Fibroblast of skin of right biceps (primary cell): ENCODE measurements at places on chromosomes 13 and 19.

DNA sequence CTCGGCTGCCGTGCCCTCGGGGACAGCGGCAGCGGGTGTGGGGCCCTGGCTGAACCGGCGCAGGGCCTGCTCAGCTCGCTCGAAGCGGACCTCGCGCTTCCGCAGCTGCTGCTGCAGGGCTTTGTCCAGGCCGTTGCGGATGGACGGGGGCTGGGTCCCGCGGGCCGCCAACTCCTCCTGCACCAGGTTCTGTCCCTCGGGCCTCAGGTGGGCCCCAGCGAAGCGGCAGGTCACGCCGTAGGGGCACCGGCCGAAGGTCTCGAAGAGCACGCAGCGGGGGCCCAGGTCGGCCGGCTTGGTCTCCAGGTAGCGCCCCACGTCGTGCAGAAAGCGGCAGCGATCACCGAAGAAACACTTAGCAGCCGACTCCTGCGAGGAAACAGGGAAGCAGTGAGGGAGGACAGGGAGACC is 1.6 kb downstream of the DUS3L start:
- no peak for DNase-seq

DNA sequence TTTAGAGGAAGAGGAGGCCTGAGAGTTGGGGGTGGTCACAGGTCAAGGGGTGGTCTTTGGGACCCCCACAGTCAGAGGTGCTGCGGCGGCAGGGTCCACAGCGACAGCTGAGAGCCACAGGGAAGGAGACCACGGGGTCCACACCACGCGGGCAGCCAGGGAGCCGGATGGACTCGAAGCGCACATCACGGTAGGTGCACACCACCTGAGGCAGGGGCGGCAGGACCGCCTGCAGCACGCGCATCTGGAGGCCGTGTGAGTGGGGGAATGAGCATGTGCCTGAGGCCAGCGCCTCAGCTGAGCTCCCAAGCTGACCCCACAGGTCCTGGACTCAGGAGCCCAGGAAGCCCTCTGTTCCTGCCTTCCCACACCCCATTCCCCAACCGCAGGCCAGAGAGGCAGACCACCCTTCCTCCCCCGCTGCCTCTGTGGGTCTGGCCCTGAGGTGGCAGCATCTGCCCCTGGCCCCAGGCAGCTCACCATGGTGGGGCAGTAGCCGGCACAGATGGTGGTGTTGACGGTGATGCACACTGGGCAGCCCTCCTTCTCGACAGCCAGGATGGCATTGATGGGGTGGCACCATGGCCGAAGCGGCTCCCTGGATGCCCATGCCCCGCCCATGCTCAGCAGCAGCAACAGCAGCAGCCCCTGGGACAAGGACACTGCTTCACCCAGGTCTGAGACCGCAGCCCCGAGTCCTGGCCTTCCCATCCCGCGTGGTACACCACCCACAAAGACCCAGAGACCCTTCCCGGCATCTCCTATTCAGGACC is 638 bp downstream of the LHB start:
- DNase-seq: no peak

DNA sequence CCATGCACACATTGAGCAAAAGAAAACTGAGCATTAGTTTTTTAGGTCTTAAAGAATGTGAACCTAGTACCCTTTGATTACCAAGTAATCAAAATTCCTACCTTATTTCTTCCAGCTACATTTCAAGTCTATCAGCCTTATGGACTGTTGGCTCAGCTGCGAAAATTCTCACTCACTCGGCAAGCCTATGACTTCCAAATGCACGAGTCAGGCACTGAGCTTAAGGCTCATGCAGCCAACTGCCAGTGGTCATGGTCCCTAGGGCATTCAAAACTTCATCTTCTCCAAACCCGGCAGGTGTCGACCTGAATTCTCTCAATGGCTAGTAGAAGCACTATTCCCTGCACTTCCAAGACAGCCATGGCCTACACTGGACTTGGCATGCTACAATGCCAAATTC is 41.2 kb downstream of the RUBCNL start:
- DNase-seq: peak; percentile 58

DNA sequence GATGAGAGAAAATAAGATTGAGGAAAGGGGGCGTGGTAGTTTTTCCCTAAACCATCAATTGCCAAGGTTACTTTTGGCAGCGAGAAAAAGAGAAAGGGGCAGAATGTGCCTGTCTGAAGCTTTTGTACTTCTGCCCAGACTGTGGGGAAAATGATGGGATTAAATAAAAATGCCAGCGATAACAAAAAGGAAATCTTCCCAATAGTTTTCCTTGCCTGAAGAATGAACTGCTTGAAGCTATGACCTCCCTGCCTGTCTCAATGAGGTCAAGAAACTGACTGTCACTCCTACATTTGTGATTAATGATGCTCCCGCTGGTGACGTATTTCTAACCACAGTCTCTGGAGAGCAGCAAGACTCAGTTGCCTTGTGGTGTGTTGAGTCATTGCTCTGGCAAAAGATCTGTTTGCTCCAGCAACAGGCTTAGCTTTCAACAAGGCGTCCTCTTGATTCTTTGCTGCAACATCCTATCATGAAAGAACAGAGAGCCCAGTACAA is 1051.5 kb downstream of the DIAPH3 start:
- DNase-seq: peak; percentile 98

- DNase-seq: no peak
These were observed 86.0 kb downstream of the ZNF726 start for GRCh38 chr19:24000656-24001055.

- DNase-seq: no peak
These were observed 40.4 kb upstream of the C13orf42 start for GRCh38 chr13:51151463-51151862.

DNA sequence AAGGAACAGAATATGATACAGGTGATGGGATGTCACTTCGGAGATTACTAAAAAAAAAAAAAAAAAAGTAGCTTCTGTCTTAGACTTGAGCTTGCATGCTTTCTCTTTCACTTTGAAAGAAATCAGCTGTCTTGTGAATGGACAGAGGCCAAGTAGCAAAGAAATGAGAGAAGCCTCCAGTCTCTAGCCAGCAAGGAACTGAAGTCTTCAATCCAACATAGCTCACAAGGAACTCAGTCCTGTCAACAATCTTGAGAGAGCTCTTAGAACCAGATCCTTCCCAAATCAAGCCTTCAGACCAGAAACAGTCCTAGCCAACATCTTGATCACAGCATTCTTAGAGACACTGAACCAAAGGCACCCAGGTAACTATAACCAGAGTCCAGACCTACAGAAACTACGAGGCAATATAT is 7.7 kb downstream of the N4BP2L2 start:
- DNase-seq: peak; percentile 36

- no peak for DNase-seq
These were observed 150.3 kb downstream of the SLITRK5 start for GRCh38 chr13:87821512-87821911.

DNA sequence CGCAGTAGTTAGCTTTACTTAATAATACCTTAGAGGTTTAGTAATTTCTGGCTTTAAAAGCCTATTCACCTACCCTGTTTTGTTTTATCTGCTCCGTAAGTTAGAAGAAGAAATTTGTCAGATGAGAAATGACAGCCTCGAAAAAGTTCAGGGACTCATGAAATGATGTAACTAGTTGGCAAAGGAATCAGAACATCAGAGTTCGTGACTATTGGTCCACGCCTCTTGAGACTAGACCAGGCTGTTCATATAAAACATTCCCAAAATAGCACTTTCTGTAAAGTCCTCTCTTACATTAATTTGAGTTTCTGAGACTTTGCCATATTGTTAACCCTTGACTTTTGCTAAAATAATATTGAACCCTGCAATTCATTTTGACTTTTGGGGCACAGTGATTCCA is 92.0 kb downstream of the HS6ST3 start:
- no peak for DNase-seq

GRCh38 chr13:53201454-53202225 is 173.0 kb downstream of the OLFM4 start:
- DNase-seq: no peak

GRCh38 chr19:17681505-17682125 is 6.5 kb downstream of the UNC13A start:
- DNase-seq: peak; percentile 56

DNA sequence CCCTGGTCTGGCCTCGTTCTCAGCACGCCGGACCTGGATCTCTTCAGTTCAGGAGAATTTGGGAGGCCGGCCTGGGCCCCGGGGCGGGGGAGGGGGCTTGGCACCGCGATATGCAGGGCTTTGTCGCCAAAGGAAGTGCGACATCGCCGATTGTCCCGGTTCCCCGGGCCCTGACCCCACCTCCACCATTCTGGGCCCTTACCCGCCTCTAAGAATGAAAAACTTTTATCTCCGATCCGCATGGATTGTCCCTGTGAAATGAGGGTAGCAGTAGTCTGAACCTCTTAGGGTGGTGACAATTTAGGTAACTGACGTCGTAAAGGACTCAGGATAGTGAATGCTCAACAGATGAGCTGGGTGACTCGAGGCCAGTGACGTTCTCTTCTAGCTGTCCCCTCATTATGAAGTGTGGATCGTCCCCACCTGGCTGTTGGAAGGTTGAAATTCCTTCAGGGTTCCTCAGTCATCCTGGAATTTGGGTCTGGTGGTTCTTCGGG is 650 bp downstream of the DDA1 start:
- no peak for DNase-seq

DNA sequence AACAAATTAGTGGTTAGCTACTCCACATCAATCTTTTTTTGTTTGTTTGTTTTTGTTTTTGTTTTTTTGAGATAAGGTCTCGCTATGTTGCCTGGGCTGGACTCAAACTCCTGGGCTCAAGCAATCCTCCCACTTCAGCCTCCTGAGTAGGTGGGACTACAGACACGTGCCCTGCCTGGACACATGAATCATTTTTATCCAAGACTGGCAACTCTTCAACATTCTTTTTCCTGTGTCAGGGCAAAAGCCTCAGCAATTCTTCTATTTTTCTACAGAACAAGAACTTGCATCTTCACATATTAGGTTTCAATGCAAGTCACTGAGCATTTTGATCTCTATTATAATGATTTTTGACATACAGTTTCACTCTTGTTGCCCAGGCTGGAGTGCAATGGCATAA is 76.8 kb upstream of the LRCH1 start:
- peak; percentile 23 for DNase-seq

DNA sequence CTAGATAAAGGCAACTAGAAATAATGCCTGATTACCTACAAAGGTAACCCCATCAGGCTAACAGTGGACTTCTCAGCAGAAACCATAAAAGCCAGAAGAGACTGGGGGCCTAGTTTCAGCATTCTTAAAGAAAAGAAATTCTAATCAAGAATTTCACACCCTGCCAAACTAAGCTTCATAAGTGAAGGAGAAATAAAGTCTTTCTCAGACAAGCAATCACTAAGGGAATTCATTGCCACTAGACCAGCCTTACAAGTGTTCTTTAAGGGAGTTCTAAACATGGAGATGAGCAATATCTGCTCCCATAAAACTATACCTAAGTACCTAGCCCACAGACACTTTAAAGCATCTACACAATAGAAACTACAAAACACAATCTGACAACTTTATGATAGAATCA is 823.5 kb downstream of the PCDH17 start:
- DNase-seq: no peak

GRCh38 chr13:97945342-97945741 is 8.1 kb upstream of the IPO5 start:
- DNase-seq: peak; percentile 74

- peak; percentile 90 for DNase-seq
These were observed at the start of the genes ATF5 and NUP62 for GRCh38 chr19:49929121-49929610. Gene ATF5 (plus strand): TSS chr19:49929205. CDS start chr19:49930851, 1,646 bp downstream. Gene NUP62 (minus strand): TSS chr19:49929504. CDS start chr19:49909807, 19,697 bp downstream.

GRCh38 chr13:29193083-29193482 is 372.9 kb downstream of the MTUS2 start:
- DNase-seq: no peak

GRCh38 chr13:96850538-96851145 is 143.6 kb downstream of the OXGR1 start:
- DNase-seq: no peak

- DNase-seq: peak; percentile 23
These were observed 633.5 kb upstream of the ATXN8OS start for GRCh38 chr13:69474011-69474685.

- peak; percentile 15 for DNase-seq
These were observed 43.4 kb upstream of the XPO4 start for GRCh38 chr13:20945952-20946383.

- DNase-seq: peak; percentile 50
These were observed 348.3 kb downstream of the LIG4 start for GRCh38 chr13:107866941-107867623.

DNA sequence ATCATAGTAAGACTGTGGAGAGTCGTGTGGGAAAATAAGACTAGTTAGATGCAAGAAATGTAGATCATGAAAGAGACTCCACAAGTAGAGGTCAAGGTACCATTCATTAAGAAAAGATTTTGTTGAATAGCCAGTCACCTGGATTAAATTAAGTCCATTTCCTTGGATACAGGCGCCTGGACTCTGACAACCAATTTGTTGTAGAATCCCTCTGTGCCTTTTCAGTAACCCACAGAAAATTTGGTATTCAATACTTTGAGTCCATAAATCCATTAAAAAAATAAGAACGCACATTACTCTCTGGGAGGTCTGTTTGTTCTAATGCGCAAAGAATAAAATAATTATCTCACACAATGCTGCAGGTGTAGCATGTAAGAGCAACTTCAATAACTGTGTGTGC is 469.4 kb downstream of the KLF12 start:
- no peak for DNase-seq

GRCh38 chr19:34662919-34663318 is 14.0 kb downstream of the SCGB2B2 start:
- DNase-seq: no peak

DNA sequence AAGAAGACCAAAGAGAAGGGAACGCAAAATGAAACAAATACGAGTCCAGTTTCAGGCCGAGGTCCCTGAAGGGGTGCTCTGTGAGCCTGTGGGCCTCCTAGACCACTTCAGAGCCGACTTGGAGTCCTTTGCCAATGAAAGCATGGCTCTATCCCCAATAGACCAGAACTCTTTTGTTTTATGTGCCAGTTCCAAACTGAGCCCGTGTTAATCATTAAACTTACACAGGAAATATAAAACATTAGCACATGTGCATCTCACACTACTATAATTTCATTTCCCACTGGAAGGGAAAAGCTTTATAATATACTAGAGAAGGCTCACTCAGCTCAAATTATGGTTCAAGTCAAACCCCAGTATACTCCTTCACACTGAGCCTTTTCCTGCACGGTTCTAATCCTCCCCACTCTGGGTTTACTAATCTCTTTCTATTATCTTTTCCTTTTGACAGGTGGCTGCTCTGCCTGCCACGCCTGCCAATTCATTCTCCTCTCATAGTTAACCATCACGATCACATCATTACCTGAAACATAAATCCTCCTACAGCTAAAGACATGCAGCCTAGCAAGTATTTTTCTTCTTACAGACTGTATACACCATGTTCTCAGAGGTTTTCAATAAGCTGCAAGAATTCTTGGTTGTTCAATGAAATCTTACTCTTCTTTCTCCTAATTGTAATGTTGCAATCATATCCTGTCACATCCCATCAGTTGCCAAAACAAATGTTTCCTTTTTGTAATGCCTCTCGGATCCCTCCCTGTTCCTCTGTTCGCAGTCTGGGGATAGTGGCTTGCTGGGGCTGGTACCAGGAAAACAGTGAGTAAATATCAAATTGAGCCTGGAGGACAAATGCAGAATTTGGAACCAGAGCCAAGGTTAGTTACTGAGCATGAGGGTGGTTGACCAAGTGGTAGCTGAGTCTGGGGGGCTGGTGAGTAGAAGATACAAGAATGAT is 18.8 kb upstream of the WASF3 start:
- DNase-seq: no peak

GRCh38 chr13:112934078-112934477 is 34.9 kb upstream of the MCF2L start:
- no peak for DNase-seq

- DNase-seq: peak; percentile 13
These were observed 34.1 kb downstream of the SUGP2 start for GRCh38 chr19:18999016-18999758.

- DNase-seq: peak; percentile 44
These were observed 91.7 kb downstream of the SERP2 start for GRCh38 chr13:44465318-44465717.
